Stimulated activated naive CD8-positive, alpha-beta T cell treated with anti-CD3 and anti-CD28 coated beads, Interleukin-15, Interleukin-2, amounts not matched to agents 100 U/mL and 50 U/mL, for 24 hours (primary cell): ENCODE measurements at places on chromosomes 1 and 21.

- no peak for DNase-seq
Observed at GRCh38 chr1:54850737-54851136, 36.3 kb downstream of the DHCR24 start.

- DNase-seq: no peak
Observed at GRCh38 chr1:5756434-5757186, 235.6 kb downstream of the NPHP4 start.

GRCh38 chr1:174040387-174040786 is 18.2 kb upstream of the RC3H1 start:
- no peak for DNase-seq

DNA sequence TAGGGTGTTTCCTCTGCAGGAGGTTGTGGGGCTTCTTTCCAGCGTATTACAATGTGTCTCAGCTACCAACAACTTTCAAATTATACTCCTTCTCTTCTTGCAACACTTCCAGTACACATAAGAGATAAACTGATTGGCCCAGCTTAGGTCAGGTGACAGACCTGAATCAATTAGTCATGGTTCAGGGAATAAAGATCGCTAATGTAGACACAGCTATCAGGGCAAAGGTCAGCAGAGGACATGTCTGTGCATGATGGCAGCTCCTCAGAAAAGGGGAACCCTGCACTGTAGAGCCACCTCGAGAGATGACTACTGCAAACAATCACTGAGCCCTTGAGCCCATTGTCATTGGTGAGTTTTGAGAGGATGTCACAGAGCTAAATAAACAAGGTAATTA is 36.8 kb upstream of the PKN2 start:
- no peak for DNase-seq

- DNase-seq: no peak
Observed at GRCh38 chr1:30804352-30804751, 46.8 kb upstream of the LAPTM5 start.
